G401 (cell line): ENCODE measurements at places on chromosomes 1 and 21. TPM values are rescaled to one million over a fixed set of nuclear protein-coding genes. Genes with fewer than 3 reads are reported as not detected.

KIF17 gene
- 0.43 and 1.4 TPM in 2 replicates for total RNA-seq

GRCh38 chr1:56816909-56817308, 2.3 kb downstream of the FYB2 start:
- DNase-seq = no peak

DNA sequence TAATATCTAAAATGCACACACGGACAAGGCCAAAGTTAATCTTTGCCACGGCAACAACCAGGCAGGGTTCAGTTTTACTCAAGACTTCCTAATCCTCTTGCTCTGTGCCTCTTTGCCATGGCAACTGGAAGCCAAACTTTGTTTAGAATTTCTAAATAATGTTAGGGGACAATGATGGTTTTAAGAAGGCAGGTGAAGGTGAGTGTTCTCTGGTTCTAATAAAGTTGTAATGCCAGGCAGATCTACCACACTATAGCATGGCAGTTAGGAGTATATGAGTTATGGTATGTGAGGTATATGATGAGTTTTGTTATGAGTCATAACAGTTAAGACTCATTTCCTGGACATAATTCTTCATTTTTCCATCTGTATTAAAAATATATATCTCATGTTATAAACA, 2.7 kb downstream of the PTPRC start:
- DNase-seq = no peak

HOOK1 gene
- not detected in 2 replicates for total RNA-seq

- peak; percentile 89 for DNase-seq
Observed at GRCh38 chr21:42524341-42525028, 10.8 kb downstream of the SLC37A1 start.

DNA sequence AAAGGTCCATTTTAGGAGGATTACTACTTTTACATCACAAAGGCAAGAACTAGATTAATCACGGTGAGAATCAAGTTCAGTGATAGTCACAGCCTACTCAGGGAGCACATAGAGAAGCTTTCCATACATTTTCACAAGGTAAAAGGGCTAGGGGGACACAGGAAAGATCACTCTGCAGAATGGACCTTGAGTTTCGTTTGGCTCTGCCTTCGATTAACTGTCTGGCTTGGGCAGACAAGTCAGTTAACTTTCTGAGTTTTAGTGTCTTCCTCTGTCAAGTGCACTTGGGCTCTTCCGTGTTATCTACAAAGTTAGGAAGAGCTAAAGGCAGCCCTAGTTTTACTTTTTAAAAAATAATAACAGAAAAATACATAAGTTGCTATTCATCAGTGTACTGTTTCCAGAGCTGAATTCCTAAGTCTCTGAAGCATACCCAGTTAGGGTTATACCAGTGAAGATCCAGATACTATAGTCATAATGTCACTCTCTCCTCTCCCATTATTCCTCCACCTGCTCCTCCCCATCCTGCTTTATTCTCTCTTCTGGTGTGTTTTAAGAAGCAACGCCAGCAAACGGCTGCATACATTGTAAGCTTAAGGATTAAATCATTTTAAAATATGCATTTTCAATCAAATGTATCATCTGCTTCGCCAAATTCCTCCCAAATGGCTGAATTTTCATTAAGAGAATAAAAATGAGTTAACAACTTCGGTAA, 1.7 kb downstream of the CEP170 start:
- DNase-seq = peak; percentile 24

DNA sequence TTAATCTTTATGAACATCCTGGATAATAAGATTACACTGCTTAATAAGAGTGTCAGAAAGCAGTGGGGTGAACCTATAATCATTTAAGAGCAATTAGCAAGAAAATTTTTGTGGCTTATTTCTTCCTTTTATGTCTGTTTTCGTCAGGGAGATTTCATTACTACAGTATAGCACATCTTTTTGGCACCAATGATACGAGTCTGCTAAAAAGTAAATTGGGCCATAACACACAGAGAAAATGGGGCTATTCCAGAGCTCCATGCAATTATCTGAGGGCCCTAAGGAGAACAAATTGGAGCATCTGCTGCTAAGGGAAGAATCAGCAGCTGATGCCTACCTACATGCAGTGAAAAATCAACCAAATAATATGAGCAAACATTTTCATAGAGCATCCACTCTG, 330.3 kb upstream of the NCAM2 start:
- DNase-seq = peak; percentile 6
